Left renal pelvis (tissue), 4 donors: ENCODE measurements at places on chromosomes 2 and 18. TPM values are rescaled to one million over a fixed set of nuclear protein-coding genes. Genes with fewer than 3 reads are reported as not detected.

GRCh38 chr2:218829868-218830451 is 1.6 kb downstream of the PRKAG3 start:
- no peak for DNase-seq

GRCh38 chr2:213241817-213242216 is 42.4 kb upstream of the SPAG16 start:
- no peak for DNase-seq

DNA sequence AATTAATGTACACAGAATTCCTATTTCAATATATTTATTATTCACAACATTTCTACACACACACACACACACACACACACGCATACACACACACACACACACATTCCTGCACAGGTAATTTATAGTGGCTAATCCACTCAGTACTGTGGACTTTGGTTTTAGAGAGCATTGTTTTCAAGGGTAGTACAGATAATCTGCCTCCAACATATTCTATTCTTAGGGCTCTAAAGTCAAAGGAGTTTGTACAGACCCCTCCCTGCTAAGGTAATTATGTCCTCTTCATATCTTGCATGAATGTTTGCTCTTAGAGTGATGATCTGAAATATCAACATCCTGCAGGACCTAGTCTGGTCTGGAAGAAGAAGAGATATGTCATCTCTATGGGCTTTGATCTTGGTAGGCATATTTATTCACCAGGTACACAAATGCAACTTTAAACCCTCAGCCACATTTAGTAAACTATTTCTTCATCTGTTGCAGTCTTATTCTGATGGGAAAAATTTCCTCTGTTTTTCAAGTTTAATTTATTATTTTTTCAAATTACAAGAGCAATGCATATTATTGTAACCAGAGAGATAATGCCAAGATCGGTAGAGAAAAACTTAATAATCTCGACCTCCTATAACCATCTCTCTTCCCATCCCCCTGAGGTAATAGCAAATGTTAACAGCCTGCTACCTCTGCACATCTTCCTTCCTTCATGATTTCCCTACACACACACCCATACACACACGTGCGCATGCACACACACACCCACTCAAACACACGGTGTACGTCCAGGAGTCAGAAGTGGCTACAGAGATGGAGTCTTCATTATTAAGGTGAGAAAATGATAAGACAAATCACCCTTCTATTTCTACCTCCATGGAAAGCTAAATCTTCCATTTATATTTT is 18.3 kb upstream of the POLE4 start:
- no peak for DNase-seq

ALPI gene
- not detected for polyA plus RNA-seq

DNA sequence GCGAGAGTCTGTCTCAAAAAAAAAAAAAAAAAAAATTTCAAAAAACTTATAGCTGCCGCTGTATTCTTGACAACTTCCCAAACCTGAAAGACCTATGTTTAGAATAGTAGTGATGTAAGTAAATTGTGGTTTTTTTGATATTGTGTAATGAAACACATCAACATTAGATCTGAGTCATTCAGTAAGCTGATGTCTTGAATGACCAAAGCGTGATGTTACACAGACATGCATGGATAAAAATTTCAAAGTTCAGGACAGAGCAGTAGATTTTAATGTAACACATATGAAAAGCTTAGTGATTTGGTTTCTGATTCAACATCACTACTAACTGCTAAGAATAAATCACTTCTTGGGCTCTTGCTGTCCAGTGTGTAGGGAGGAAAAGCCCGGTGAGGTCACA is 69.3 kb upstream of the MEX3C start:
- DNase-seq: no peak

DNA sequence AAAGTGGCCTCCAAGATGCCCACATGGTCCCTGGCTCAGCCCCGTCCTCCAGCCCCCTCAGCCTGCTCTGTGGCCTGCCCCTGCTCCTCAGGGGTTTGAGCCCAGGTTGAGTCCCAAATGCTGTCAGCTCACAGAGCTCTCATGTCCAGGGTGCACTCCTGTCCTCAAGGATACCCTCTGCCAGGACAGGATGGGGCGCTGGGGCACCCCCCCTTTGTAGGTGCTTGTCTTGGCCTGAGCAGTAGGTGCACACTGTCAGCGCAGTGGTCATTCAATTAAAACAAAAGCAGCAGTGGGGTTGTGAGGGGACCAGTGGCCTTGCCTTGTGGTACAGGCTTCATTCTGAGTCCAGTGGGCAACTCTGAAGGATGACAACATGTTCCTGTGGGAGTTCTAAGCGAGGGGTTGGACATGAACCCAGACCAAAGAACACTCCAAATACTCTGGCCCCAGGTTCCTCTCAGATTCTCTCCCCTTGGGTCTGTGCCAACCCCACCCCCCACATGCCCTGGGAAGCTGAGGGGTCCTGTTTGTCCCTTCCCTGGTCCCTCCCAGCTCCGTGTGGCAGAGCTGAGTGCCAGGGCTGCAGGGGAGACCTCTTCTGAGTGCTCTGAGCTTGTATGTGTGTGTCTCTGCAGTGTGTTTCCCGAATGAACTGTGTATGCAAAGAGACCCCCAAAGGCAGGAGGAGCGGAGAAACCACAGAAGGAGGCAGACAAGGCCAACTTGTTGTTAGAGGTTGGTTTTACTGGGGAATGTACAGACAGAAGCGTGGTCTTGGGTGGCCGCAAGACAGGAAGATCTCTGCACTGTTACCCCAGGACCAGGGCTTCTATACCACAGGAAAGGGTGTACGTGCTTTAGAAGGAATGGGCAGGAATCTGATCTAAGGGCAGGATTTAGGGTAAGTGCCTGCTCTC is 155.6 kb upstream of the HS6ST1 start:
- DNase-seq: no peak

DNA sequence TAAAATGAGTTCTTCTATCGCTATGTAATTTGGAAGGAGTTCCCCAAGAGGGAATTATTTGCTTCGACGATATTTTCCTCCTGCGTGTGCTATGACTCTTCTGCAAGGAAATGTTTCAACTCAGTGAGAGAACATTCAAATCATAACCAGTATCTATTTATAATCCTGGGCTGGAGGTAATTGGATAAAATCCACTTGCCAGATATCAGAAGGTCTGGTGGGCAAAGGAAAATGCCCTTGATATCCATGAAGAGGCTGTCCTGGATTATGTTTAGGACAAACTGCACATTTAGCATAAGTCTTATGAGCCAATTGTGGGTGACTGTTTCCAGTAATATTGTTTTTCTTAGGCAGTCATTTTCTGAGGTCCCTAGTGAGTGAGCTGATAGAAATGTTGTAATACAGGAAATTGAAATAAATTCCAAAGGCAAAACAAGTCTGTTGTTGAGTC is 17.7 kb downstream of the RPIA start:
- no peak for DNase-seq

- DNase-seq: no peak
Measured at GRCh38 chr2:201631041-201631440, 12.3 kb downstream of the TMEM237 start.

DNA sequence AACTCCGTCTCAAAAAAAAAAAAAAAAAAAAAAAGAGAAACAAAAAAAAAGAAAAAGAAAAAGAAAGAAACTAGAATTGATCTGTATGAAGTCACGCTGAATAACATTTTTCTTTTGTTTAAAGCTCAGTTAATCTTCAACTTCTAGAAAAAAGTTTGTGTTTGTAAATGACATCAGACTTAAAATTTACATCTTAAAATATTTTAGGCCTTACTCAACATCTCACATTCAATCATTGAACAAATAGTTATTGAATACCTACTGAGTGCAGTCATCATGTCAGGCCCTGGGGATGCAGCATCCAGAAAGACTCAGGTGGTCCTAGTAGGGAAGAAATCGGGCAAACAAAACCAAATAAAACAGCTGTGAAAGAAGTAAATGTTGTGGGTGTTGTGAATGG is 292.3 kb upstream of the FANCL start:
- DNase-seq: no peak

GRCh38 chr2:230360028-230360427 is 33.0 kb downstream of the SP140L start:
- no peak for DNase-seq

DNA sequence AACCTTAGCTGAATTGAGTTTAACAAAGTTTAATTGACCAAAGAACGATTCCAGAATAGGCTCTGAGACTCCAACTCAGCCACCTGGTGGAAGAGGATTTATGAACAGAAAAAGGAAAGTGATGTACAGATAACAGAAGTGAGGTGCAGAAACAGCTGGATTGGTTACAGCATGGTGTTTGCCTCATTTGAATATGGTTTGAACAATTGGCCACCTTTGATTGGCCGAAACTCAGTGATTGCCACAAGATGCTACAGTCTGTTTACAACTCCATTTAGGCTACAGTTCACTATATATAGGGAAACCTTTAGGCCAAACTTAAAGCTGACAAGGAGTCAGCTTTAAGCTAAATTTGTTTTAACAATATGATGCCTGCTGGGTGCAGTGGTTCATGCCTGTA is 28.1 kb upstream of the SLC35G4 start:
- DNase-seq: no peak

CNDP1 gene
- polyA plus RNA-seq: 0.86 TPM

DNA sequence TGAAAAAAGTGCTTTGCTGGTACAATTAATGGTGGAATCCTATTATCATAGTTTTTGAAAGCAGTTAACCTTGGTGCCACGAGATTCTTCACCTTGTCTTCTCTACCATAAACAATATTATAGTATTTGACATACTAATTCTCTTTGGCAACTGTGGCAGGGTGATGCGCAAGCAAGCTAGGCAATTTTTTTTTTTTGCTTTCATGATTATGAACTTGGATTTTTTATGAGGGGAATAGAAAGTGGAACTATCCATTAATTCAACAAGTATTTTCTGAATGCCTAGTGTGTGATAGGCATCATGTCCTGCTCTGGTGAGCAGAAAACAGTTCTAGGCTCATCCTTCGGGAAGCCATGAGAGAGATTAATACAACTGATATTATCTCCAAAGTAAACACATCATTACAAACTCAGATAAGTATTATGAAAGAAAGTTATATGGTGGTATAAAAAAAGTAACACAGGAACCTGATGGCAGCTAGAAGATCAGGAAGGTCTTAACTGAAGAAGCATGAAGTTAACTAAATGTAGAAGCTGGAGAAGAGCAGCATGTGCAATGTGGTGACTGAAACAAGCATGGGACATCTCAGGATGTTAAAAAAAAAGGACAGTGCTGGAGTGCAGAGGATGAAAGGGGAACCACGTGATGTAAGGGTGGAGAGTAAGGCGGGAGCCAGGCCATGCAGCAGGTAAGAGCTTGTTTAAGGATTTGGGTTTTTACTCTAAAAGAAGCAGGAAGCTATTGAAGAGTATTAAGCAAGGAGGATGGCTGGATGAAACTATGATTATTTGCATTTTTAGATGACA is 113.7 kb downstream of the ZEB2 start:
- DNase-seq: no peak

GRCh38 chr2:185734658-185735057 is 3.9 kb upstream of the FSIP2 start:
- no peak for DNase-seq

DNA sequence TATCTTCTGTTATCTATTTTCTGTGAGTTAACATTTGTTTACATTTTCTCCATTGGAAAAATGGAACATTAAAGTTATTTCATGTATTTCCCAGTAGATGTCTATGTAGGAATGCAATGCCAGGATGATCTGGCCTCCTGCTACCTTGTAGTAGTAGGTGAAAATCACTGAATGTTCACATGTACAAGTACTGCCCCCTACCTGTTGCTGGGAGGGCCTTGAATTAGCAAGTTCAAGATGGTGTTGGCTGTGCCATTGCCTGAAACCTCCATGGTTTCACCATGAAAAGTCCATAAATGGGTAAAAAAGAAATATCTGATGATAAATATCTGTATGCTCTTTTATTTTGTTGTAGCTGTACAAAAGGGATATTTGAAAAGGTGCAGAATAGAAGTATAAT is 30.7 kb downstream of the XRCC5 start:
- DNase-seq: no peak

GRCh38 chr2:105187531-105187930 is 54.0 kb upstream of the GPR45 start:
- DNase-seq: no peak
